ENCODE measurements at places on chromosomes 7 and 10.

DNA sequence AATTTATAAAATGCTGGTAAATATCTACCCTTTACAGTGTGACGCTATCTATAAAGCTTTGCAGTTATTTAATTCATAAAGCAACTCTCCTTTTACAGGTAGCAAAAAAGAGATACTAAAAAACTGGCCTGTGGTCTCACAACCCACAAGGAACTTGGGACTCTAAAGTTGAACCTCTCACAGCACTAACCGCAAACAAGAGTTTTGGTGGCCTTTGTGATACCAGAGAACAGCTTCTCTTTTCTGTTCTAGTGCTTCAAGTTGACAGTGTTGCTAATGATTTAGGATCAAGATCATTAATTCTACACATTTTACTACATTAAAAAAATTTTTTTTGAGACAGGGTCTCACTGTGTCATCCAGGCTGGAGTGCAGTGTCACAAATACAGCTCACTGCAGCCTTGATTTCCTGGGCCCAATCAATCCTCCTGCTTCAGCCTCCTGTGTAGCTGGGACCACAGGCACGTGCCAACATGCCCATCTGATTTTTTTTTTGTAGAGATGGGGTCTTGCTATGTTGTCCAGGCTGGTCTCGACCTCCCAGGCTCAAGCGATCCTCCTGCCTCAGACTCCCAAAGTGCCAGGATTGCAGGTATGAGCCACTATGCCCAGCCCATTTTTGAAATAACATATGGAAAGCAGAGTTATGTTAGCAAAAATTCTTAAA, 56.0 kb upstream of the ST8SIA6 start:
- no peak for DNase-seq

- no peak for DNase-seq
These were observed 121.7 kb downstream of the FAM204A start for GRCh38 chr10:118220346-118220850.

DNA sequence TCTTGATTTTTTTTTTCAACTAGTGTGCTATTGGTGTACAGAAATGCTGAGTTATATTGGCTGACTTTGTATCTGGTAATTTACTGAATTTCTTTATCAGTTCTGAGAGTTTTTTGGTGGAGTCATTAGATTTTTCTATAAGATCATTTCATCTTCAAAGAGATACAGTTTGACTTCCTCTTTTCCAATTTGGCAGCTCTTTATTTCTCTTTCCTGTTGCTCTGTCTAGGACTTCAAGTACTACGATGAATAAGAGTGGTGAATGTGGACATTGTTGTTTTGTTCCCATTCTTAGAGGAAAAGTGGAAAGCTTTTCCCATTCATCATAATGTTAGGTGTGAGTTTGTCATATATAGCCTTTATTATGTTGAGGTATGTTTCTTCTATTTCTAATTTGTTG, 50.2 kb downstream of the LOXL4 start:
- no peak for DNase-seq

- DNase-seq: no peak
These were observed 22.3 kb downstream of the MACROH2A2 start for GRCh38 chr10:70074971-70075370.

- no peak for DNase-seq
These were observed 49.7 kb downstream of the DNAJC12 start for GRCh38 chr10:67788028-67788886.

- no peak for DNase-seq
These were observed 129.8 kb downstream of the PRKG1 start for GRCh38 chr10:51204066-51204465.

DNA sequence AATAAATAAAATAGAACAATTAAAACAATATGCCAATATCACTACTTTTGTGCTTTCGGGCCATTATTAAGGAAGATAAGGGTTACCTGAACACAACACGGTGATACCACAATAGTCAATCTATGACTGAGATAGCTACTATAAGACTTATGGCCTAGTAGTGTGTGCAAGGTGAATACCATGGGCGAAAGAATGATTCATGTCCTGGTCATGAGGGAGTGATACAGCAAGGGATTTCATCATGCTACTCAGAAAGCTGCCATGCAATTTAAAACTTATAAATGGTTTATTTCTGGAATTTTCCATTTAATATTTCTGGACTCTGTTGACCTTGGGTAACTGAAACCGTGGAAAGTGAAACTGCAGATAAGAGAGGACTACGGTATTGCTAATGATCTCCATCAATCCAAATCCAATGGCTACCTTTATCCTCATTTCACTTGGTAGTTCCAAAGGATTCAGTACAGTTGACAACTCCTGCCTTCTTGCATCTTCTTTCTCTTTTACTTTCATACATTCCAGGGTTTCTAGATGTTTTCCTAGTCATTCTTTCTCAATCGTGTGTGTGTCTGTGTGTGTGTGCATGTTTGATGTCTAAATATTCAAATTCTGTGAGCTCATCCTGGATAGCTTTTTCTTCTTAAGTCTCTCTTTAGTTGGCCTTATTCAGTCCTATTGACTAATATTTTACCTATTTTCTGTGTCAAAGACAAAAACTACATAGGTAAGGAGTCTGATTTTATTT, 100.5 kb upstream of the MAGI2 start:
- no peak for DNase-seq

DNA sequence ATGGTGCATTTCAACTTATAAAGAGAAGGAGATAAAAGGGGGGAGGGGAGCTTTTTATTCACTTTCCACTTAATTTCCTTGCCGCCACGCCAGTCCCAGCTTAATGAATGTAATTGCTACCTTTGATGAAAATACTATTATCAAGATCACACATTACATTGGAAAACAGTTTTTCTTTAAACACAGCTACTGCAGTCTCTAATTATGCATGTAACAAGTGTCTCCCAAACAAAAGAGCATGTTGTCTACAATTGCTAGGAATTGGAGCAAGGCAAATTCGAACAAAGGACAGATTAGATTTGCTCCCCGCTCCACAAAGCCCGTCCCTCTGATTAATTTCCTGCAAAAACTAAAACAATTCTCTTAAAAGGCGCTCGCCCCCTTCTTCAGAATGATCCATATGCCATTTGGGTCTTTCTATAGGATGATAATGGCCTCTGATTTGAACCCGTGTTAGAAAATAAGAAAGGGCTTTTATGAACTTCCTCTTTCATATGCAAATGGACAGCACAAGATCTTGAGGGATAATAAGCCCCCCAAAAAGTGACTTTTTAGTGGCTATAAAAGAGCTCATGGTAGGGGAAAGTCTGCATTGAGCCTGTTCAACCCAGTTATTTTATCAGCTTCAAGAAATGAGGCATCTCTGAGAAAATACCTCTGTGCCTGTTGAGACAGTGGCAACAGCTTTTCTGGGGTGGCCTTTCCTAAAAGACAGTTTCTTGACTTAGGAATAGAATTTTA, 60.6 kb downstream of the ACADSB start:
- no peak for DNase-seq

DNA sequence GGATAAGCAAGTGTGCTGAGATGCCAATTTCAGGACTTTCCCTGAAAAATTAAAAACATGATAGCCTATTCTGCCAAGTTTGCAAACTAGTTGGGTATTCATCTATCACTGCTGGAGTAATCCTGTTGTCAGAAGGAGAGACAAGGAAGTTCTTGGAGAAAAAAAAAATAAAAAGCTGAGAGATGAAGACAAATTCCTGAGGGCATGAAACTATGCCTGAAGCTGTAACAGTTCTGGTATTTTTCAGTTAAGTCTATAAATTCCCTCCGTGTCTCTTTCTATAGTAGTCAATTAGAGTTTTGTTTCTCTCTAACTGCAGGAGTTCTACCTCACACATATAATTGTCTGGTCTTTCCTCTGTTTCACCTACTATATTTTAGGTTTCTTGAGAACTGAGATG, 95.7 kb downstream of the DGKB start:
- no peak for DNase-seq

DNA sequence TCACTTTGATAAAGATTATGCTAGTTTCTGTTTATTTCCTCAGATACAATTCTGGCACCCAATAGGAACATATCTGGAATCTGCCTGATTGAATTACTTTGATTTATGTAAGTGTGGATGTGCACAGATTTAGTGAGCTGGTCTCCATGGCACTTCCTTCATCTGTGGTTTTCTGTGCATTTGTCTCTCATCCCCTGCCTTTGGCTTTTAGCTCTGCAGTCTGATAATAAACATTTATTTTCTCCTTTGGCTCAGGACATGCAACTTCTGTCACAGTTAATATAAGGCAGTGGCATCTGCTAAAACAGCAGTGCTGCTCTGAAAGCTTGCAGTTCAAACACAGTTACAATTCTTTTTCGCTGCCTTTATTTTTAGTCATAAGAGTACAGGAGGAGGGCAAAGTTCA, 273.7 kb upstream of the CHRM2 start:
- no peak for DNase-seq

DNA sequence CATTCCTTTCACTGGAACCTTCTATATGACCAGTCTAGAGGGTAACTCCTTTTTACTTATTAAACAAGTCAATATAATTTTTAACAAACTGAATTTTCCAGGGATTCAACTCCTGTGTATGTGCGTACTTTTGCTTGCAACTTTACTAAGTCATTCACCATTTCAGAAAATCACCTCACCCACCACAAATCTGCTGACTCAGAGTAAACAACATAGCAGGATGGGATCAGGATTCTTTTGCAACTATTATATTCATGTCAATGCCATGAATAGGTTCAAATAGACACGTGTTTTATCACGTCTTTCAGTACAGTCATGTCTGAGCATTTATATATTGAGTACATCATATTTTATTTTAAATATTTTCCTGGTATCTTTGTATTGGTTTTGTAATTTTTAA, 14.5 kb downstream of the CTTNBP2 start:
- no peak for DNase-seq

DNA sequence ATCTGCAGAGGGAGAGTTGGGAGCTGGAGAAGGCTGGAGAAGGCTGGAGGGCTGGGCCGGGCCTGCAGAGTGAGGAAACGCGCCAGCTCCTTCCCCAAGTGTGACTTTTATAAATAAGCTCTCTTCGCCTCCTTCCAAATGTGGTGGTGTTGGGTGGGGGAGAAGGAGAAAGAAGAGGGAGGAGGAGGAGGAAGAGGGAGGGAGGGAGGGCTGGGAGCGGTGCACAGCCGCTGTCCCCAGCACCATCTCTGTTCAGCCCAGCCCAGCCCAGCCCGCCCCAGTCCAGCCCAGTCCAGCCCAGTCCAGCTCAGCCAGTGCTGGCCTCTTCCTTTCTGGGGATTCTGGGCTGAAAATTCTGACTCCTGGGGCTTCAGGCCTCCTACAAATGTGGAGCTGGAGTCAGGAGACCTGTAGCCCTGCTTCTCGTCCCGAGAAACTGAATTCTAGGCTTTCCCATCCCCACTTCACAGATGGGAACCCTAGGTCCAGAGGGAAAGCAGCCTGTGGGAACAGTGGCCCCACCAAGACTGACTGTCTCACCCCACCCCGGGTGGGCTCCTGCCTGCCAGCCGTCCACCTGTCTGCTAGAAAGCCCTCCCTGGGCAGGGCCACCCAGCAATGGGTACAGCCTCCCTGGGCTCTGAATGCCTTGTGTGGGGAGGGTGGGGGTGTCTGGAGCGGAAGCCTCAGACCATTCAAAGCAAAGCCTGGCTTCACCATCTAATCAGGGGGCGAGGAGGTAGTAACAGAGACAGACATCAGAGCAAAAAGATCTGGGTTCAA, 2.3 kb downstream of the STX1A start:
- no peak for DNase-seq

- DNase-seq: no peak
These were observed 260.8 kb upstream of the HABP2 start for GRCh38 chr10:113292086-113292485.

GRCh38 chr10:61543831-61544230, 90.7 kb upstream of the TMEM26 start:
- no peak for DNase-seq

DNA sequence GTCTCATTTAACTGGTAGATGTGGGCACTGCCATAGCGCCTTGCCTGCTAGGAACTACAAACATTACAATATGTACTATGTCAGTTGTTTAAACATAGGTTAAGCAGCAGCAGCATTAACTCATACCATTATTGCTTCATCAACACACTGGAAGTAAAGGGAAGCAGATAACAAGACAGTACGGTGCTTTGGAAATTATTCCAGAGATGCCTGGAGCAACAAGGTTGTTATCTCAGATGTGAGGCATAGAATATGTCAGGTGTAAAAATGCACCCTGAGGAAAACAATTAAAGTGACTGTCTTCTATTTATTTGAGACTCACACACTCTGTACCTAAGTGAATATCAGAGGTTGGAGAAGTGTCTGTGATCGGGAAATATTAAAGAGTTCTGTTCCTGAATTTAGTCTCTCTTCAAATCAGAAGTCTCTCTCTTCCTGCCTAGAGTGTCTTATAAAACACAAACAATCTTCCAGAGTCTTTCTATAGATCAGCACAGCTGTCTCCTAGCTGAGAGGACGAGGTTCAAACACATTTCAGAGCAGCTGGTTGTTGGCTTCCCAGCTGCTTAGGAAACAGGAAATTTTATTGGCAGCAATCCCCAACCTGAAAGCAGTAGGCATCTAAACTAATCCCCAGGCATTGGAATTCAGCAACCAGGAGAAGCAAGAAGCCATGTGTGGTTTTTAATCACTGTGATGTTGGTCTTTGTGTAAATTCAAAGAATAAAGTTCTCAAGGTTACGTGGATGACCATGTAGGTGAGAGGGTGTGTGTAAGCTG, 994.4 kb upstream of the LRRTM3 start:
- DNase-seq: no peak

- DNase-seq: no peak
These were observed 136.6 kb downstream of the CHN2 start for GRCh38 chr7:29331163-29331562.
